ENCODE measurements at places on chromosomes 4 and X.

DNA sequence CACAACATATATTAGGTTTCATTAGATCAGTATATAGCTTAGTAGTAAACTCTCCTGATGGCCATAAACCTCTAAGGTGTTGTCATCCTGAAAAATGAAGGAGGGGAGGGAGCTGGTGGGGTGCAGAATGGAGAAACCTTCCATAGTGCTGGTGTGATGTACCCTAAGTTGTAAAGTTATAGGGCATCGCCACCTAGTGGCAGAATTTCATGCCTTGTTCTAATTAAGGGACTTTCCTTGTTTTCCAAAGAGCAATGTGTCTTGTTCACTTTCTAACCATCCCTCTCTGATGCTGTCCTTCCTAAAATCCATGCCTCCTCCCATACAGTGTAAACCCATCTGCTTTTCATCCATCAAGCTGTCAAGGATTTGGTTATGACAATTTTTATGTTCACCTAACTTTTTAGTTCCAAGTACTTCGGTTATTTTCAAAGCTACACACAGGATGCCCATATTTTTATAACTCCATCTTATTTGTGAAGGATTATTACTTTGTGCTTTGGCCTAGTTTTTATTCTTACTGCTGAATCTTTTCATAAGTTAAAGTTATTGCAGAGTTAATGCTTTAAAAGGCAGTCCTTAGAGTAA lies 4.5 kb downstream of the NBDY start:
- DNase-seq, result no peak

DNA sequence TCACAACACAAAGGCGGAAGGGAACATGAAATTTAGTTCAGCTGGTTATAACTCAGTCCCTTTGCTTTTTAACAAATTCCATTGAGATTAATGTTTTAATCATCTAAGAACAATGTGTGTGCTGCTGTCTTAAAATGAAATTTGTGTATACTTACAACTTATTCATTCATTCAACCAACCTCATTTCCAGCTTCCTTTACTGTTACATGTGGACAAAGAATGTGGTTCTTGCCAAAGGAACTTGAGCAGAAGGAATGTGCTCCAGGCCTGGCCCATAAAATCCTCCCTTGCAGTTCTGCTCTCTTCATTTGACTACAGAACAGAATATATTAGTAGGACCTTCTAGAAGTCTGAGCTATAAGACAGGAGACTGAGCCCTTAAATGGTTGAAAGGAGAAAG lies 176.8 kb upstream of the GLRA2 start:
- DNase-seq, result no peak

DNA sequence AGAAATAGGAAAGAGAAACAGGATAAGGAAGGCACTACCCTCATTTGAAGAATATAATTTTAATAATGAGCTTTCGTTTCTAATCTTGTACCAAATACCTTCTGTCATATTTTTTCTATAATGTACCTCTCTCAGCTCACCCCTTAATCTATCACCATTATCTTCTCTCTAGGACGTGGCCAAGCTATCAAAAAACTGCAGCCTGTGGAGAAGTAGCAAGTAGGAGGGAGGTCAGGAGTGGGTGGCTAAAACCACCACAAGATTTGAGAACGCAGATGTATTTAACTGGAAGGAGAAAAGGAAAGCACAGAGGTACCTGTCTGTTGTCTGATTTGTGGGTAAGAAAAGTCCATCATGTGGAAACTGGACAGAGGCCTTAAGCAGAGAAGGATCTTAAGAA lies 576.7 kb upstream of the DIPK2B start:
- DNase-seq, result no peak

- DNase-seq, result no peak
Observed at GRCh38 chr4:167989815-167990214, 102.5 kb upstream of the ANXA10 start.

DNA sequence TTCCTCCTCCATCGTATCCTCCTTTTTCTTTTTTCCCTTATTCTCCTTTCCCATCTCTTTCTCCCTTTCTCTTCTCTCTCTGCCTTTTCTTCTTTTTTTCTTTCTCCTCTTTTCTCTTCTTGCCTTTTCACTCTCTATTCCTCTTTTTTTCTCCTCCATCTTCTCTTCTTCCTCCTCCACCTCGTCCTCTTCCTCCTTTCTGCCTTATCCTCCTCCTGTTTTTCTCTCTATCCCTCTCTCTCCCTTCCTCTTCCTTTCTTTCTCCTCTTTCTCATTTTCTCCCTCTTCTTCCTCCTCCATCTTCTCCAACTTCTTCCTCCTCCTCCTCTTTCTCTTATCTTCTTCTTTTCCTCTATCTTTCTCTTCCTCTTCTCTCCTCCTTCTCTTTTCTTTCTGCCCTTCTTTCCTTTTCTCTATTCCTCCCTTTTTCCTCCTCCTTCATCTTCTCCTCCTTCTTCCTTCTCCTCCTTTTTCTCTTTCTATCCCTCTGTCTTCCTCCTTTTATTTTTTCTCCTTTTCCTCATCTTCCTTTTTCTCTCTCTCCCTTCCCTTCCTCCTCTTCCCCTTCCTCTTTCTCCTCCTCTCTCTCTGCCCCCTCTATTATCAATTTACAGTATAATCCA lies 269.1 kb downstream of the DHRSX start:
- no peak for DNase-seq

DNA sequence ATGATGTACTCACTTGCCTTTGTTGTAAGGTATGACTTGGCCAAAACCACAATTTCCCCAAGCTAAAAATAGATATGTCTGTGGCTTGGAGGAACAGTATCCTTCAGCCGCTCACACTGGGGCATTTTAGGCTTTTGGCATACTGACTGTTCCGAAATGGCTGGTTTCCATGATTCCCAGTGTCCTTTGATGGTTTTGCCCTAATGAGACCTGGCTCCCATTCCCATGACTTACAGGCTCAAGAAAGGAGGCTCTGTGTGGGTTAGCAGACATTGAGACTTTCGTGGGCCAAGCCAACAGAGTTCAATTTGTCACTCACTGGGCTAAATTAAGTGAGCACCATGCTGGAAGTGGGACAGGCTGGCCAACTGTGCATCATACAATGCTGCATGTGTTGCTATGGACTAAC lies 150.6 kb downstream of the CEP135 start:
- no peak for DNase-seq

DNA sequence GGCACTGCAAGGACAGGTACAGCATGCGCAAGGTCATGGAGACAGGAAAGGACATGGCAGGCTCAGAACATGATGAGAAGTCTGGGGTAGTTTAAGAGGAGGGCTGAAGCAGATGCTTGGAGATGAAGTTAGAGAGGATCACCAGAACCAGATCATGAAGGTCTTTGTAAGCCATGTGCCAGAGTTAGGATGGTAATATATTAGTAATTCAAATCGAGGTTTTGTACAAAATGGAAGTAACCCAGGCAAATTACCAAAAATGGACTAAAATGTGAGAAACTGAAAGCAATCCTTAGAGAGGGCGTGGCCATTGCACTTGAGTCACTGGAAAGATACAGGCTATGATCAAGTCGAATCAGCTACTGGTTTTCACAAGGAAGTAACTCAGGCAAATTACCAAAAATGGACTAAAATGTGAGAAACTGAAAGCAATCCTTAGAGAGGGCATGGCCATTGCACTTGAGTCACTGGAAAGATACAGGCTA lies 13.5 kb downstream of the RXFP1 start:
- DNase-seq, result no peak

DNA sequence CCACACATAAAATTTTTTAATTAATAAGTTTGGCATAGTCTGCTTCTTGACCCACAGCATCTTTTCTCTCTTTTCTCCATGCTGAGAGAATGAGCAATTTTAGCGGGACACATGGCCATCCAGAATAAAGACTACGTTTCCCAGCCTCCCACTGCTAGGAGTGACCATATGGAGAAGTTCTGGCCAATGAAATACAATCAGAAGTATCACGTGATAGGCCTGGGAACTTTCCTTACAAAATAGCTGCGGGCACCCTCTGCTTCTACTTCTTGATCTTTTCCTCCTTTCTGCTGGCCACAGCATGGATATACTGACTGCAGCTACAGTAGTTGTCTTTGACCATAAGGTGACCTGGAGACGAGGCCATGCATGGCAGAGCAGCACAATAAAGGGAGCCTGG lies 348.0 kb downstream of the BCOR start:
- no peak for DNase-seq

DNA sequence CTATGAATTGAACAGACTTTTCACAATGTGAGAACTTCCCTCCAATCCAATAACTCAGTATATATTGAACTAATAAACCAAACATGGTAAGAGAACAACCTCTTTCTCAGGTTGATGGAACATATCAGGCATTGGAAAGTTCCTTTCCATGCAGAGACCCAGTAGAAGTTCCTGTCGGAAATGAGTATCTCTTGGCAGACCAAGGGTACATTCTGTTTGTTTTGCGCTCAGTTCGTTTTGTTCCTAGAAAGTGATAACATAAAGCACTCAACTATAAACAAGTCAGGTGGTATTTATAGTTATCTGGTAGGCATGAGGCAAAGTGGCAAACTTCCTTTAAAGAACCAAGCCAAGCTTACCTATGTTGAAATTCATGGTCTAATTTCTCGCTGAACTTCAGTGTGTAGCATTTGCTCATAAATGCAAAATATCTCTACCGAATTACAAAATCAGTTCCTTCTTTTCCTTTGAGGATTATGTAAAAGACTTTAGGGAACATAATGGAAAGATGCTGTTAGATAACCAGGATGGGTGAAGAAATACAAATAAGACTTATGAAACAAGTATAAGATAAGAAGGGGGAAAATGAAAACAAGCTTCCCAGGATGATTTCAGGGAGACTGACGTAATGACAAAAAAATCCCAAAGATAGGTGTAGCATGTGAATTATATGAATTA lies 120.3 kb downstream of the ARHGAP24 start:
- DNase-seq, result no peak

- DNase-seq, result no peak
Observed at GRCh38 chr4:73019462-73020047, 50.0 kb downstream of the COX18 start.

- no peak for DNase-seq
Observed at GRCh38 chr4:69936566-69936965, 5.7 kb downstream of the CSN1S1 start.

- DNase-seq, result no peak
Observed at GRCh38 chrX:98299785-98300184, 1416.1 kb downstream of the RPA4 start.

DNA sequence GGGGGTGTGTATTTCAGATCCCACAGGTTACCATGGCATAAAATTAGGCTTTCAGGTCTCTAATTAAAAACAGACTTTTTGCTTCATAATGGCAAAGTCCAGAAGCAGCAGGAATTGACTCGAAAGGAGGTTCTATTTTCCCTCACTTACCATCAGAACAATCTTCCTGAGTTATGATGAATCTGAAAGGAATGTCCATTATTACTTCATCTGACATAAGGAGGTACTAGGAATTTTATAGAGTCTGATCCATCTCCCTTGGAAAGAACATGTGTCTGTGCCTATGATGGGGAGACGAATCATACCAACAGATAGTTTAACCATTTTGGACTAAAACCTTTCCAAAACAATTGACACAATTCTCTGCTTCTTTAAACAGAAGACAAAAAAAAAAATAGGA lies 206.3 kb upstream of the FGF13 start:
- DNase-seq, result no peak

DNA sequence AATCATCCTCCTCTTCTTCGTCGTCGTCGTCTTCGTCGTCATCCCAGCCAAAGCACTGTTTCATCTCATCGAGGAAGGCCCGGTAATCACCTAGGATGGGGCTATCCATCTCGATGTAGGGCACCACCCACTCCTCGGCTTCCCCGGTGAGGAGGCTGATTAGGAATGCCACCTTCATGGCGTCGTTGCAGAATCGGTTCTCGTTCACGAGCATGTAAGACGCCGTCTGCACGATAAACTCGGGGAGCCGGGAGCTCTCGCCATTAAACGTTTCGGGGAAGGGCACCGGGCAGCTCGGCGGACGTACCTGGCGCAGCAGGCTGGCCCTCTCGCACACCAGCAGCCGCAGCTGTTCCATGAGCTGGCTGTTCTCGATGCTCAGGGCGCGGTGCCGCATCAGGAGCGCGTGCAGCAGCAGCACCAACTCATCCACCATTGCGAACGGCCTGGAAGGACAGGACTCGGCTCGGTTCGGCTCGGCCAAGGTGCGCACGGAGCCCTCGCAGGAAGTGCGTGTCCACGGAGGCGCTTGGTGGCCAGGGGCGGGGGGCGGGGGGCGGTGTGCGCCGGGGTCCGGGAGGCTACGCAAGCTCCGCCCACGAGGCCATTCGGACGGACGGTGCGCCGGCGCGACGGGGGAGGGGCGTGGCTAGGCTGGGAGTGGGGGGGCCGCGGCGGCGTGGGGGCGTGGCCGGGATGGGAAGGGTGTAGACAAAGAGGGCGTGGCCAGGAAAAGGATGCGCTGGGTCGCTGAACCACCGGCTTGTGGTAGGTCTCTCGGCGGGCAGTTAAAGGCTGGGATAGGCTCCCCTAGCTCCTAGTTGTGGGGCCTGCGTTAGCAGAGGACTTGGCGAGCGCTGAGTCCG lies at the start of gene LDOC1:
TSS of gene LDOC1 (minus strand) at position 544 of the 866 bp plus-strand sequence. CDS start at position 436, 108 bp downstream.
- no peak for DNase-seq

DNA sequence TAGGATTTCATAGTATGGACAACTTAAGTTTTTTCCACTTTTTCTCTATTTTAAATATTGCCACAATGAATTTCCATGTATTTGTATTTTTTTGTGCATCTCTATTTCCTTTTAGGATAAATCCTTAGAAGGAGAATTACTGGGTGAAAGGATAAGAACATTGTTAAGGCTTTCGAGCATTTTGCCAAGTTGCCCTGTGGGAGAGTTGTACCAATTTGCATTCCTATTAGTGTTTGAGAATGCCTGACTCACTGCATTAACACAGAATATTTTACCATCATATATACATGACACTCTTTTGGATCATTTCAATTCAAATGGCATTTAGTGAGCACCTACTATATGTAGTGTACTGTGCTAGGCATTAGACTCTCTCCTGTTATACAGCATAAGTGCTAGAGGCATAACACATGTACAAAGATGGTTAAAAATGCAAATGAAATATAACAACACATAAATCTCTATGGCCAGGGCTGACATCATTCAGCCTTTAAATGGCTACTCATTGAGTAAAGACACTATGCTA lies 57.0 kb downstream of the PLAC1 start:
- no peak for DNase-seq

- DNase-seq, result no peak
Observed at GRCh38 chr4:99872570-99872969, 21.7 kb downstream of the LAMTOR3 start.

- DNase-seq, result no peak
Observed at GRCh38 chr4:63106600-63106999, 1302.7 kb downstream of the TECRL start.

DNA sequence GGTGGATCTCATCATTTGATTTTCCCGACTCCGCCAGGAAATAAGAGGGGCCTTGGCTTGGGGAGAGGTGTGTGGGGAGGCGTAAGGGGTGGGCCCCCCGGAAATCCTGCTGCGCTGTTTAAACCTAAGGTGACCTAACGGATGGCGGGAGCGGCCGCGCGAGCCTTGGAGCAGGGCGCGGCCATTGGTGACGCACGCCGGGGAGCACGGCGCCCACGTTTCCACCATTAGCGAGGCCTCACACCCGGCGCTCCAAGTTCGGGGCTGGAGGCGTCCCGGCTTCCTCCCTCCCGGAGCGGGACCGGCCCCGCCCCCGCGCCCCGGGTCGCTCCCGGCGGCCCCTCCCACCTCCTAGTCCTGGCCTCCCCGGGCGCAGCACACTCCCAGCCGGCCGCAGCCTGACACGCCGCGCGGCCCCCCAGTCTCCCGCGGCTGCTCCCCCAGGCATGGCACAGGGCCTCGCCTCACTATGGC lies at the start of gene SMS:
TSS of gene SMS (plus strand) at position 354 of the 474 bp plus-strand sequence. CDS start at position 470, 116 bp downstream.
- DNase-seq, result peak; percentile 21
